Activated CD4-positive, CD25-positive, alpha-beta regulatory T cell treated with anti-CD3 and anti-CD28 coated beads, Interleukin-2, amount 50 U/mL, for 16 hours (primary cell): ENCODE measurements at places on chromosomes 13 and 19.

DNA sequence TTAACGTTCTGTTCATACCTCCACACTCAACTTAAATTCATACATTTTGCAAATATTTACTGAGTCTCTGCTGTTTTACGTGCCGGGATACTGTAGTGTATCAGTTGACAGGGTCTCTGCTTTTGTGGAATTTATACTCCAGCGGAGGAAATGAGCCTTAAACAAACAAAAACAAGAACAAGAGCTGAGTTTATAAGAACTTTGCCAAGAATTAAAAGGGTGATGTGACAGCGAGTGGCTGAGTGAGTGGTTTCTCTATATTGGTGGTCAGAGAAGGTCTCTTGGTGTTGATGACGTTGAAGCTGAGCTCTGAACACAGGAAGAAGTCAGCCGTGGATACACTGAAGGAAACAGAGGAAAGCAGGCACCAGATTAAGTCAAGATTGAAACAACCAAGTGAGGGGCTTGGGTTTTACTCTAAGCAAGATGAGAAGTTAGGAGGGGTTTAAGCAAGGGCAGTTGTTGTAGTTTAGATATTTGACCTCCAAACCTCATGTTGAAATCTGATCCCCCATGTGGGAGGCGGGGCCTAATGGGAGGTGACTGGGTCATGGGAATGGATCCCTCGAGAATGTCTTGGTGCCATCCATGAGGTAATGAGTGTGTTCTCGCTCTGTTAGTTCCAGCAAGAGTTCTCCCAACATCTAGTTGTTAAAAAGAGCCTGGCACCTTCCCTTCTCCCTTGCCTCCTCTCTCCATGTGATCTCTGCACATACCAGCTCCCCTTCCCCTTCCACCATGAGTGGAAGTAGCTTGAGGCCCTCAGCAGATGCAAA lies 248.3 kb downstream of the DCLK1 start:
- DNase-seq = no peak

GRCh38 chr13:44853641-44854040 lies 135.6 kb downstream of the NUFIP1 start:
- no peak for DNase-seq

DNA sequence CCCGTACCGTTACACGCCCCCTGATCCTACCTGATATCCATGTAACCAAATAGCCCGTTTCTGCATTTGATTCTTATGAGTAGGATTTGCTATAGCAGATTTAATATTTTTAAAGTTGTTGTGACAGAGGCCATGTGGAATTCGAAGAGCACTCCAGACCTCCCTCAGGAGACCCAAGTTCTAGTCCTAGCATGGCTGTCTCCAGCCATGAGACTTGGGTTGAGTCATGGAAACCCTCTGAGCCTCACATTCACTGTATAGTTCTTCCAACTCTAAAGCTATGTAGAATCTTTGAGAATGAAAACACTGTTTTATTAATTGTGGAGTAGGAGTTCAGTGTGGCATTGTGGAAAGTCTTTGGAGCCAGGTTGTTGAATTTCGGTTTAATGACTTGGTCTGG lies 8.0 kb upstream of the GPR183 start:
- DNase-seq = no peak

DNA sequence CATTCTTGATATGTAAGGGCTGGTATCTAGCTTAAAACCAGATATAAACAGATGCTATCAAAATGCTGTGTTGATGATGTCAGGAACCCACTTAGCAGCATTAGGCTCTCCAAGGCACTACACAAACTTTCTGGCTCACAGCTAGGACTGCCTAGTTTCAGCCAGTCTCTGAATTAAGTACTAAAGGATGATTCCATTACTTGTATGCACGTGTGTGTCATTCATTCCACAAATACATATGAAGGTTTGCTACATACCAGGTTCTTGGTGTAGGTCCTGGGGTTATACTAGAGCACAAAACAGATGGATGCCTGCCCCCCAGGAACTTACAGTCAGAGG lies 151.5 kb downstream of the RGCC start:
- no peak for DNase-seq

- DNase-seq = no peak
Observed at GRCh38 chr19:2412449-2412848, 14.9 kb downstream of the TIMM13 start.

GRCh38 chr19:10390652-10391286 lies 10.4 kb upstream of the TYK2 start:
- DNase-seq = peak; percentile 28

- DNase-seq = no peak
Observed at GRCh38 chr13:40060296-40061007, 405.0 kb downstream of the COG6 start.

GRCh38 chr13:48265217-48265815 lies 32.3 kb downstream of the ITM2B start:
- DNase-seq = no peak

DNA sequence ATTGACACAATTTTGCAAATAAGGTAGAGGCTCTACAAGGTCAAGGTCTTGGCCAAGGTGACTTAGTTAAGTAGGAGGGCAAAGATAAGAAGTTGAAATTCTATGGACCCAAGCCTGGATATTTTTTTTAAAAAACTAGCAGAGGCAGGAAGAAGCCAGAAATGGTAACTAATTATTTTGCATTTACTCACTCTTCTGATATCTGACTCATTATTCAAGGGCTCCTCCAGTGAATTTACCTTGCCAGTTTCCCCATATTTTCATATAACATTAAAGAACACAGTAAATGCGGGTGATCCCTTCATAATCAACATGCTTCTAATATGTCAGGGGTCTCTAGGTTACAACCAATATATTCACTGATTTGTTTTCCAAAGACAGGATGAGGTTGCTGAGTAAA lies 246.1 kb downstream of the LMO7 start:
- no peak for DNase-seq

GRCh38 chr13:22168437-22169190 lies 497.7 kb downstream of the FGF9 start:
- DNase-seq = no peak

GRCh38 chr13:50370303-50370950 lies 355.2 kb downstream of the KCNRG start:
- DNase-seq = no peak

- no peak for DNase-seq
Observed at GRCh38 chr19:49425922-49426592, 869 bp downstream of the GFY start.

DNA sequence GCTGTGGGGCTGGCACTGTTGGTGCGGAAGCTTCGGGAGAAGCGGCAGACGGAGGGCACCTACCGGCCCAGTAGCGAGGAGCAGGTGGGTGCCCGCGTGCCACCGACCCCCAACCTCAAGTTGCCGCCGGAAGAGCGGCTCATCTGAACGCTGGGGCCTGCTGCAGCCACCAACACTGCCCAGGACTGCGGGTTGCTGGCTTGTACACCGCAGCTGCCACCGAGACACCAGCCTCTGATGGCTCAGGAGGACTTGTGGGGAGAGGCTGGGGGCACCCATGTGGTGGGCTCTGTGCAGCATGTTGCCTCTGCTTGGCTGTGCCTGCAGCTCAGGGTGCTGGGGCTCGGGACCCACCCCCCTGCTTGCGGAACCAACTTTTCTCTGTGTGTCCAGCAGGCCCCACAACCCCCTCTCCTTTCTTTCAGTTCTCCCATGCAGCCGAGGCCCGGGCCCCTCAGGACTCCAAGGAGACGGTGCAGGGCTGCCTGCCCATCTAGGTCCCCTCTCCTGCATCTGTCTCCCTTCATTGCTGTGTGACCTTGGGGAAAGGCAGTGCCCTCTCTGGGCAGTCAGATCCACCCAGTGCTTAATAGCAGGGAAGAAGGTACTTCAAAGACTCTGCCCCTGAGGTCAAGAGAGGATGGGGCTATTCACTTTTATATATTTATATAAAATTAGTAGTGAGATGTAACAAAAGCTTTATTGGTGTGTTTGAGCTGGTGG lies 2.6 kb downstream of the CRB3 start:
- DNase-seq = no peak

- DNase-seq = no peak
Observed at GRCh38 chr19:49455773-49456172, 2.7 kb downstream of the ALDH16A1 start.

- no peak for DNase-seq
Observed at GRCh38 chr19:19606021-19606420, 12.5 kb downstream of the PBX4 start.

- DNase-seq = no peak
Observed at GRCh38 chr13:49643035-49643646, 14.8 kb downstream of the ARL11 start.
